Neural progenitor cell (in vitro differentiated cells): ENCODE measurements at places on chromosomes 2 and 18. TPM values are rescaled to one million over a fixed set of nuclear protein-coding genes. Genes with fewer than 3 reads are reported as not detected.

DNA sequence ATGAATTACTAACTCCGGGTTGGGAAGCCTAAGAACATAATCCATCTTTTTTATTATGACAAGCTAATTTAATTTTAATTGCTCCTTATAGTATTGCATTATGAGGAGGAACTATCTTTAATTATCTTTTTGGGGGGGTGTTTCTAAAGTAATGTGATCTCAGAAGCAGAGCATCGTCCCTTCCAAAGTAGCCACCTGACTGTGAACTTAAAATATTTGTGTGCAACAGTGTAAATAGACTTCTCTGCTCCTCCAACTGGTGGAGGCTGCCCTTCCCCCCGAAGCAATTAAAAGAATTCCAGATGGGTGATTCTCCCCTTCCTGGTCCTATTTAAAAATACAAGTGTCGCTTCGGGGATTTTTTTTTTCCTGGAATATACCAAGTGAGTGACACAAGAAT, 55.7 kb downstream of the TCF7L1 start:
- DNase-seq, result no peak
- no peaks in the 10 kb centered on the region for H3K36me3 ChIP-seq
- H3K4me3 ChIP-seq, result peak overlapping the region; percentile 27

GRCh38 chr2:3535467-3535793, 16.1 kb upstream of the ADI1 start:
- no peak overlapping the region for H3K4me3 ChIP-seq
- DNase-seq, result no peak
- no peaks in the 10 kb centered on the region for H3K36me3 ChIP-seq
- H3K27me3 ChIP-seq, result no peaks in the 10 kb centered on the region
- H3K27ac ChIP-seq, result no peak overlapping the region

SEMA4C gene
- total RNA-seq, result 39.1 and 103 TPM in 2 replicates

ERMN gene
- total RNA-seq, result 1.2 and 2.2 TPM in 2 replicates

DNA sequence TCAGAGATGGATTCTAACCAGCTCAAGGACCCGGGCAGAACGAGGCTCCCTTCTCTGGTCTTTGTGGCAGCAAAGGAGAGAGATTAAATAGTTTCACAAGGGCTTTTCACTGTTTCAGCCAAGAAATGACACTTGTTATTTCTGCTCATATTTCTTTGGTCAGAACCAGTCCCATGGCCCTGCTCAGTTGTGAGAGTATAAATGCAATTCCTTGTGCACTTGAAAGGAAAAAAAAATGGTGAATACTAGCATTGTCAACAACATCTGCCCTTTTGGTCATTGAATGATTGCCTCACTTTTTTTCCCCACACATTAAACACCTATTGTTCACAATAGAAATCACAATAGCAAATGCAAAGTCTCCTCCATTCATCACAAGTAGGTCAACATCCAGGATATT, 104.4 kb downstream of the RDH14 start:
- no peak overlapping the region for H3K27ac ChIP-seq
- no peaks in the 10 kb centered on the region for H3K4me1 ChIP-seq
- H3K4me3 ChIP-seq, result no peak overlapping the region
- H3K27me3 ChIP-seq, result no peaks in the 10 kb centered on the region
- no peaks in the 10 kb centered on the region for H3K36me3 ChIP-seq
- no peak for DNase-seq

UGT1A5 gene
- total RNA-seq, result not detected in 2 replicates

DNA sequence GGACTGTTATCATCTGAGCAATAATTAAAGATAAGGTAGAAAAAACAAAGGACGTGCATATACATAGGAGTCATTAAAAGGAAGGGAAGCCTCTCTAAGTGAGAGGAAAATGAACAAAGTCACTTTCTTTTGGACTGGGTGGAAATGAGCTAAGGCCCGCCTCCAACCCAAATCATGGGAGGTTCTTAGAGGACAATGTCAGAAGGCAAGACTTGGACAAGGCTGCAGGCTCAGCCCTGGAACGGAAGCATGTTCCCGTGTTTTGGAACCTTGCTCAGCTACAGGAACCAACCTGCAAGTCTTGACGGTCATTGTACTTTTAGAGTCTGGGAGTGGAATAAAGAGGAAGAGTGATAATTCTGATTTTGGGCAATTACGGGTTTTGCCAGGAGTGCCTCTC, 59.4 kb upstream of the EPB41L3 start:
- H3K27ac ChIP-seq, result no peak overlapping the region
- H3K36me3 ChIP-seq, result no peaks in the 10 kb centered on the region
- DNase-seq, result no peak
- H3K4me3 ChIP-seq, result no peak overlapping the region

DNA sequence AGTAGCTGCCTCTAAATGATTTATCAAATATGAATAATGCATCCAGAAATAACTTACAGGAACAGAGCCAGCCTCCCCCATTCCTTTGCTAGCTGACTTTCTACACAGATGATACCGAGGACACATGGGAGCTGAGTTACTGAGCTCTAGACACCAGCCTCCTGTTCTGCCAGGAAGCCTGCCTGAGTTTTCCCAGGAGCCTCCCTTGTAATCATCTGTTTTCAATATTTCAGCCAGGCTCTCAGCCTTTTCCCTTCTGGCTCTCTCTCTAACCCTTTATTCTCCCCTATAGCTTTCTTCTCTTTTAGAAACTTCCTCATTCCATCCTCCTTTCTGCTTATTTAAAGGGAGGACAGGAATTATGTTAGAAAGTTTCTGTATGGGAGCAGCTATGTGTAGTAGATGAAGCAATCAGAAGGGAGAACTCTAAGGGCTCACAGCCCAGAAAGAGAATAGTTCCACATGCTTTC, 911.6 kb downstream of the TDRD15 start:
- H3K27me3 ChIP-seq, result no peaks in the 10 kb centered on the region
- no peak for DNase-seq
- H3K4me1 ChIP-seq, result no peaks in the 10 kb centered on the region
- H3K36me3 ChIP-seq, result no peaks in the 10 kb centered on the region

SCN2A gene
- total RNA-seq, result 0.30 and 0.34 TPM in 2 replicates

DNA sequence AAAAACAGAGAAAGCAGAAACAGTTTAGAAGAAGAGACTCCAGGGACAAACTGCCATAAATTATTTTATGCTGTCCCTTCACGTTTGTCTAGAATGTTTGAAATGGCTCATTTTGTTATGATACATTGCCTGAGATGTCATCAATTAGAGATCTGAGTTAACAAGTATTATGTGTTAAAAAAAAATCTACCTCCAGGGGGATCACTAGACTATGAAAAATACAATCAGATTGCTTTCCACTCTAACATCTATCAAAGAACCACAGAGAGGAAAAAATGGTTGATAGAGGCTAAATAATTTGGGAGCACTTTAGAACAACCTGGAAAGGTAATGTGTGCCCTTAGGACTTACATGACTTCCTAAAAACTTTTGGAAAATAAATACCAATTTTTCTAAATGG, 103.8 kb upstream of the CCDC150 start:
- H3K4me1 ChIP-seq, result no peaks in the 10 kb centered on the region
- H3K4me3 ChIP-seq, result no peak overlapping the region
- no peaks in the 10 kb centered on the region for H3K27me3 ChIP-seq
- no peak for DNase-seq
- H3K27ac ChIP-seq, result no peak overlapping the region
- no peaks in the 10 kb centered on the region for H3K36me3 ChIP-seq

DNA sequence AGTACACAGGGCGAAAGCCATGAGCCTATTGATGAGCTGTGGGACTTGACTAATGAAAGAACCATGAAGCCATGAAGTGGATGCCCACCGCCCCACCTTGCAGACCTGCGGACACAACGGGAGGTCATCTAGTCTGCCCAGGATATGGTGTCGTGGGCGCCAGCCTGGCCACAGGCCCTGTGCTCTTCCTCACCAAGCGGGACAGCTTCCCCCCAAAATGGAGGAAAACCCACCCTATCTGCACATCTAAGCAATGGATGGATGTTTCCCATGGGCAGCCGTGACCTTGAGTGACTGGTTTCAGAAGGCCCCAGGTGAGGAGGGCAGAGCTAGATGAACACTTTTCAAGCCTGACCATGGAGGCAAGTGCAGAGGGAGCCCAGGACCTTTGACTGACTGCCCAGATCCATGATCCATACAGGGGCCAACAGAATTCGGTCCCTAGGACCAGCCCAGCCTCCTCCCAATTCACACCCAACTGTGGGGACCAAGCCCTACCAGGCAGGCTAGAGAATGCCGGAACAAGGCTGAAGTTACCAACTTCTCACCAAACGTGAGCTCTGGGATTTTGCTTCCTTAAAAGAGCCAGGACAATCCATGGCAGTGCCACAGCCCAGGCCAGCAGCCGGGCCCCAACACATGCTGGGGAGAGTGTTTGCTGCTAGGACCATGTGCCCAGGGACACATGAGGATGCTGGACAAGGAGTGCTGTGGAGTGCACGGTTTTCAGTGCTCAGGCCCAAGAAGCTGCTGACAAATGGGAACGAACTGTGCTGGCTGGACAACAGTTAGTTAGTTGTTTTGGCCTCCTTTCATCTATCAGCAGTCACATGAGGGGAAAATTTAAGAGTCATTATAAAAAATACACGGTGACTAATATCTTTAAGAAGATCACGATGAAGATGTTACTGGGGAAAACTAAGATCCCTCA, 249.4 kb downstream of the HDAC4 start:
- no peaks in the 10 kb centered on the region for H3K36me3 ChIP-seq
- DNase-seq, result no peak
- H3K4me1 ChIP-seq, result no peaks in the 10 kb centered on the region
- no peaks in the 10 kb centered on the region for H3K27me3 ChIP-seq
- H3K27ac ChIP-seq, result no peak overlapping the region

DNA sequence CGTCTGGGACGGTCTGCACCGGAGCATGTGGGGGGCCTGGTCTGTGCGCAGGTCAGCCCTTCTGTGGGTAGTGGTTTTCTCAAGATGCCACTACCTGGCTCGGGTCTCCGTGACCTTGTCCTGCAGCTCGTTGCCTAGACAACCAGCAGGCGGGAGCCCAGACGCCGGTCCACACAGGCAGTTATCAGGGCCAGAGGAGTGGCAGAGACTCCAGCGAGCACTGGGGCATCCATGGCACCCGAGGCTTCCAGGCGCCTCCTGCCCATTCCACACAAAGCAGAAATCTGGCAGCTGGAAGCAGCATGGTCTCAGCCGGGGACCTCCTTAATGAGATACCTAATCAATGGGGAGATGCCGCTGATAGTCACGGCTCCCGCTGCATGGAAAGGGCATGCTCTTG, 156.1 kb downstream of the FAM210A start:
- no peak overlapping the region for H3K4me3 ChIP-seq
- H3K36me3 ChIP-seq, result no peaks in the 10 kb centered on the region
- no peak for DNase-seq
- H3K27me3 ChIP-seq, result no peaks in the 10 kb centered on the region
- H3K4me1 ChIP-seq, result no peaks in the 10 kb centered on the region

- no peaks in the 10 kb centered on the region for H3K4me1 ChIP-seq
- no peaks in the 10 kb centered on the region for H3K36me3 ChIP-seq
- H3K27me3 ChIP-seq, result peaks cover 31% of the 10 kb centered on the region
- no peak overlapping the region for H3K27ac ChIP-seq
These were observed 5.6 kb upstream of the DNMT3A start for GRCh38 chr2:25347205-25347815.

DNA sequence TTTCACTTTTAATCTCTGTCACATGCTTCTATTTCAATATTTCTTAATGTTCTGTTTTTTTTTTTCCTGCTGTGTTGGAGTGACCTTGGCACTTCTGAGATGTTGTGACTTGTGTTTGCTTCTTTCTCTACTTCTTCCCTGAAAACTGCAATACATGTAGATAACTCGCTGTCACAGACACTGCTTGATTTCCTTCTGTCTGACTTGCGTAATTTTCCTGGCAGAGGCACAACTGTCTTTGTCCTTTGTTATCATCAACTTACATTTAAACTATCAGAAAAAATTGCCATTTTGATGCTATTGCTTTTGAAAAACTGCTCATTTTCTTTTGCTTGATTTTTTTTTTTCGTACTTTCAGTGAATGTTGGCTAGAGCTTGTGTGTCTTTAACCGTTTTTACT, 69.0 kb downstream of the BABAM2 start:
- no peak for DNase-seq
- no peaks in the 10 kb centered on the region for H3K27me3 ChIP-seq
- no peak overlapping the region for H3K4me3 ChIP-seq
- H3K4me1 ChIP-seq, result peaks cover 25% of the 10 kb centered on the region
- no peaks in the 10 kb centered on the region for H3K36me3 ChIP-seq

RAB17 gene
- 0.43 TPM in 1 of 2 replicates, not detected in the other for total RNA-seq

- peaks cover 4% of the 10 kb centered on the region for H3K27me3 ChIP-seq
- no peak overlapping the region for H3K4me3 ChIP-seq
- no peak overlapping the region for H3K27ac ChIP-seq
- DNase-seq, result no peak
These were observed 260.6 kb downstream of the PAX3 start for GRCh38 chr2:222038067-222038802.

HOXD13 gene
- total RNA-seq, result not detected in 2 replicates

MALL gene
- 1.1 and 1.4 TPM in 2 replicates for total RNA-seq

LIMS4 gene
- 0.28 TPM in 1 of 2 replicates, not detected in the other for total RNA-seq

SRD5A2 gene
- total RNA-seq, result not detected in 2 replicates

CCDC150 gene
- 56.1 and 69.4 TPM in 2 replicates for total RNA-seq

GRCh38 chr2:223865907-223866508, 28.6 kb upstream of the AP1S3 start:
- no peak overlapping the region for H3K4me3 ChIP-seq
- H3K4me1 ChIP-seq, result no peaks in the 10 kb centered on the region
- H3K27ac ChIP-seq, result no peak overlapping the region
- no peak for DNase-seq
- H3K36me3 ChIP-seq, result no peaks in the 10 kb centered on the region
- H3K27me3 ChIP-seq, result no peaks in the 10 kb centered on the region

DNA sequence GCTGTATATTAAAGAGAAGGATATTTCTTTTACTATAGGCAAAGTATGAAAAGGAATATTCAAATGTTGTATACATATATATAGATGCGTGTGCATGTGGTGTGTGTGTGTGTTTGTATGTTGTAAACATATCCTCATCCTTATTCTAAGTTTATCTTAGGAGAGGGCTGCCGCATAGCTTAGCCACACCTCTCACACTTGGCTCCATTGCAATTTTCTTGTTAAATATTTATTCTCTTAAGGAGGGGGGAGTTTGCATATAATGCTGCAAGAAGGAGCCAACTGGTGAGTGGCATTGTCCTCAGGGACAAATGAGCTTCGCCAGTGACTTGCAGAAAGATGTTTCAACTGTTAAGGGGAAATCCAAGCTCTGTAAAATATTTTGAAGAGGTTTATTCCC, 360.1 kb upstream of the RND3 start:
- H3K4me3 ChIP-seq, result no peak overlapping the region
- H3K36me3 ChIP-seq, result no peaks in the 10 kb centered on the region
- DNase-seq, result no peak
- H3K27me3 ChIP-seq, result no peaks in the 10 kb centered on the region
- no peak overlapping the region for H3K27ac ChIP-seq

KIF5C gene
- total RNA-seq, result 53.0 and 63.1 TPM in 2 replicates
